ENCODE measurements at places on chromosomes 3 and 15.

GRCh38 chr15:78220713-78221112, 13.7 kb downstream of the ACSBG1 start:
- DNase-seq = no peak

DNA sequence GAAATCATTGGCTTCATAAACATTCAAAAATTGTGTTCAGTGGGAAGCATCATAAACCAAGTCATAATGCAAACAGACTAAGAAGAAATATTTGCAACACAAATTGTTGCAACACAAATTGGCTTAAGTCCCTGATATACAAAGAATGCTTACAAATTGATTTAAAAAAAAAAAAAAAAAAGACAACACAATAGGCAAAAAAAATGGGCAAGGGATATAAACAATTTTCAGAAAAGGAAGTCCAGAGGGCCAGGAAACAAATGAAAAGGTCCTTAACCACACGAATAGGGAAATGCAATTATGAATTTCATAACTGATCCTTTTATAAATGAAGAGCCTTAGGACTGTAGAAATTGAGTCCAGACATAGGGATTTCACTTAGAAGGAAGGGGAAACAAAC, 98.9 kb downstream of the LRRK1 start:
- no peak for DNase-seq

DNA sequence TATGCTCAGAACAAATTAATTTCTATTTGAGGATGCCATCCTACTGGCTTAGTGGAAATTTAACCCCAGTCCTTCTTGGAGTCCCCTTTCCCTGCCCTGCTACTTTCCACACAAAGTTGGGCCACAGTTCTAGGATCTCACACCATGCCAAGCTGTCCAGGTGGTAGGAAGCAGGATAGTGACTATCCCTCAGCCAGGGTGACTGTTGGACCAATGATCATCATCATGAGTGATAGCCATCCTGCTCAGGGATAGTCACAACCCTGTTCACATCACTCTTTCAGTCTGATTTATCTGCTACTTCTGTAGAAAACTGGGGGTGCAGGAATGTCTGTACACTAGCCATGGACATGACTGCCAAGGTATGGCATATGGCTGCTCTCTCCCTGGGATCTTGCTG, 12.8 kb downstream of the HRG start:
- DNase-seq = no peak

GRCh38 chr3:112374333-112374734, 41.4 kb downstream of the CD200 start:
- DNase-seq = no peak

GRCh38 chr15:39890621-39891020, 29.4 kb downstream of the GPR176 start:
- DNase-seq = no peak

DNA sequence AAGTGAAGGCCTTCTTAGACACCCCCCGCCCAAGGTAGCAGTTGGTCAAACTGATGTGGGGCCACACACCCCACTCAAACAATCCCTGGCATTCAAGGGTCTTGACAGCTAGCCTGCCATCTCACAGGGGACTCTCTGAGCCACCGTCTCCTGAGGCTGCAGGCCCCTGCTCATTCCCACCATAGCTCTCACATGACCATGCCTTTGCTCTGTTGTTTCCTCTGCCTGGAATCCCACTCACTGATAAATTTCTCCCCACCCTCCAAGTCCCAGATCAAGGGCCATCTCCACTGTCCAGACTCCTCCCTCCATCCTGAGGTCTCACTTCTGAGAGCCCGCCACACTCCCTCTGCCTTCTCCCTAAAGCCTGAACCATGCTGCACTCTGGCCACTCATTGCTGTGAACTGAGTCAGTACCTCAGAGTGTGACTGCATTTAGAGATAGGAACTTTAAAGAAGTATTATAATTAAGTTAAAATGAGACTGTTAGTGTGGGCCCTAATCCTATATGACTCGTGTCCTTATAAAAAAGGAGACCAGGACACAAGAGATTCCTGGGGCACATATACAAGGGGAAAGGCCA, 10.0 kb downstream of the WNT7A start:
- DNase-seq = no peak

GRCh38 chr3:68515237-68515636, 417.1 kb downstream of the TAFA4 start:
- DNase-seq = no peak

- DNase-seq = no peak
Measured at GRCh38 chr3:52361011-52361410, 44.9 kb downstream of the DNAH1 start.

GRCh38 chr15:49064281-49064653, 18.0 kb upstream of the SECISBP2L start:
- no peak for DNase-seq

DNA sequence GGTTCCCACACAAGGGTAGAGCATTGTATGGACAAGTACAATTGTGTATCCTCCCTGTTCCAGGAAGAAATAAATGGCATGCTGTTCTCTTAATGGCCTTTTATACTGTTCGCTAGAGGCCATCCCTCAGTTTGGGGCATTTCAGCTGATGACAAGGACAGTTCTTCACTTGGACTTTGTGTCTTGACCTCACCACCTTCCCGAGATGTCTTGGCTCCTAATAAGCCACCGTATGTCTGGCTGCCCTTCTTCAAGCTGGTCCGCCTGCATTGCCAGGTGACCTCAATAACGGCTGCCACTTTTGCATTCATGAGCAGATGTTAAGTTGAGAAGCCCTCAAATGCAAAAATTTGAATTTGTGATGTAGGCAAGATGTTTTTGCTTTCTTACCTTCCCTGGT, 24.1 kb downstream of the ZBTB38 start:
- no peak for DNase-seq

- no peak for DNase-seq
Measured at GRCh38 chr15:36313736-36314280, 265.6 kb upstream of the CDIN1 start.

- no peak for DNase-seq
Measured at GRCh38 chr3:135023996-135024658, 229.1 kb downstream of the EPHB1 start.

DNA sequence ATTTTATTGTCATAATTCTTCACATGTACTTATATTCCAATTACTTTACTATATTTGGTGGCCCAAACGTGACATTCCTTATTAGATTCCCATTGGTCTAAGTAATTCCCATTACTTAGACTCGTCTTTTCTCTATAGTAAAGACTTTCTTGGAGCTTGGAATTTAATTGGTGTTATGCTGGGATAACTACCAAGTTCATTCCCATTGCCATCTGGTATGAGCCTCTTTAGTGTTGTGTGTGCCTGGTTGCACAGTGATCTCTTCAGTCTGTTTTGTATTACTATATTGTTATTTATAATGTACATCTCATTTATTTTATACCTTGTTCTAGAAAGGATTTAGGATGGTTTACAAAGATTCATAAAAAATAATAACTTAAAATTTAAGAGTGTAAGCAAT, 27.8 kb downstream of the TMEM108 start:
- no peak for DNase-seq

GRCh38 chr3:155244216-155244615, 49.3 kb downstream of the STRIT1 start:
- DNase-seq = no peak

DNA sequence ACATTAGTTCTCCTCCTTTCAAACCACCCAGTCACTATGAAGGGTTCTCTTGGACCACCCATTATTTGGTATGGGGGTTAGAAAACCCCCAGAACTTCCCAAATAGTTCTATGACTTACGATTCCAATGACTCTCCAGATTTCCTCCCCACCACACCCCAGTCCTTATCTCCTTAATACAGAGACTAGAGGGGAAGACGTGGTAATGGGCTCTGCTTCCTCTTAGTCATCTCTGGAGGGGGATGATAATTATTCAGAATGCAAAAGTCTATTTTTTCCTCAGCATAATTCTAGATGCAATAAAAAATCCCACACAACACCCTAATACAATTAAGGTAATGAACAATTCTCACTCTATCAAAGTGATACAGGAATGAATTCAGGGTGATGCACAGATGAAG, 48.9 kb upstream of the CFAP161 start:
- DNase-seq = no peak

GRCh38 chr3:158381262-158381868, 189.6 kb upstream of the MLF1 start:
- no peak for DNase-seq

DNA sequence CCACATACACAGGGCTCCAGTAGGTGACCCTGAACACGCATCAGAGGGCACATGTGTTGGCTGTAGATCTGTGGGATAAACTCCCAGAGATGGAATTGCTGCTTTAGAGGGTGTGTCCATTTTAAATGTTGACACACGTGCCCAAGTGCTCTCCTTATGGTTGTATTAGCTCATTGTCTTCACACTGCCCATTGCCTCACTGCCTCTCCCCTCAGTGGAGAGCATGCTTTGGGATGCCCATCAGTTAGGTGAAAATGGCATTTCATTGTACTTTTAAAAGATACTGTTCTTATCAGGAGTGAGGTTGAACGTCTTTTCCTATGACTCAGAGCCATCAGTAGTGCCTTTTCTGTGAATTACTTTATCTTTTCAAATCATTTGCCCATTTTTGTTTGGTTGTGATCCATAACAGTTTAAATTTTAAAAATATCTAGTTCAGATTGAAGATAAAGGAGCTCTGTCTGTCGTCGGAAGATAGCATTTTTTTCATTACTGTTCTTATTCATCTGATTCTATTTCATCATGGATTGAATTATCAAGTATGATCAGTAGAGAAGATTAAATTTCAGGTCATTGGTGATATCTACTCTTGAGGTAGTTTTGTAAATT, 120.7 kb downstream of the CHDH start:
- no peak for DNase-seq

GRCh38 chr3:72274493-72275330, 489.8 kb upstream of the PROK2 start:
- no peak for DNase-seq

- no peak for DNase-seq
Measured at GRCh38 chr3:132004571-132004970, 30.2 kb downstream of the CPNE4 start.
